Upper lobe of left lung (tissue), 6 donors: ENCODE measurements at places on chromosomes 13 and 19.

GRCh38 chr19:28542394-28543243 lies 670.3 kb downstream of the UQCRFS1 start:
- DNase-seq, result no peak

GRCh38 chr13:48551329-48551728 lies 18.4 kb upstream of the RCBTB2 start:
- no peak for DNase-seq

- DNase-seq, result no peak
Observed at GRCh38 chr13:114211446-114212157, 23.1 kb upstream of the CDC16 start.

- no peak for DNase-seq
Observed at GRCh38 chr13:91078093-91078679, 269.3 kb upstream of the MIR17HG start.

GRCh38 chr13:43191546-43191945 lies 168.2 kb downstream of the DNAJC15 start:
- DNase-seq, result no peak

- DNase-seq, result no peak
Observed at GRCh38 chr19:3313199-3313575, 53.2 kb upstream of the NFIC start.

- DNase-seq, result peak; percentile 85
Observed at GRCh38 chr19:48489608-48490216, 20.5 kb downstream of the CYTH2 start.

DNA sequence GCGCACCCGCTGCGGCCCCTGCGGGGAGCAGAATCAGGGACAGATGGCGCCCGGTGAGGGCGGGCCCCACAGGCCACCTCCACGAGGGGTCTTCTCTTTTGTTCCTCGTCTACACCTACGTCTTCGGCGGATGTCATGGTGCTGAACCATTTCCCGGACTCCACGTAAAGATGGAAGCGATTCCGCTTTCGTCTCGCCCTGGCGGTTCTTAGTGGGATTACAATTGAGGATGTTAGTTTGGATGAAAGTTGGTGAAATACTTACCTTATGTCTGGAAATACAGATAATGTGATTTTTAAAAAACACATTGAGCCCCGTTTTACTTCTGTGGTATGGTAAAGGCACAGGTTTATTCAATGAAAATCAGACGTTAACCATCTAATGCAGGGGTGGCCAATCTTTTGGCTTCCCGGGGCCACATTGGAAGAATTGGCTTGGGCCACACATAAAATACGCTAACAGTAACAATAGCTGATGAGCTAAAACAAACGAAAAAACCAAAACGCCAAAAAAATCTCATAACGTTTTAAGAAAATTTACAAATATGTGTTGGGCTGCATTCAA lies 1.4 kb upstream of the ZMYM5 start:
- peak; percentile 73 for DNase-seq

DNA sequence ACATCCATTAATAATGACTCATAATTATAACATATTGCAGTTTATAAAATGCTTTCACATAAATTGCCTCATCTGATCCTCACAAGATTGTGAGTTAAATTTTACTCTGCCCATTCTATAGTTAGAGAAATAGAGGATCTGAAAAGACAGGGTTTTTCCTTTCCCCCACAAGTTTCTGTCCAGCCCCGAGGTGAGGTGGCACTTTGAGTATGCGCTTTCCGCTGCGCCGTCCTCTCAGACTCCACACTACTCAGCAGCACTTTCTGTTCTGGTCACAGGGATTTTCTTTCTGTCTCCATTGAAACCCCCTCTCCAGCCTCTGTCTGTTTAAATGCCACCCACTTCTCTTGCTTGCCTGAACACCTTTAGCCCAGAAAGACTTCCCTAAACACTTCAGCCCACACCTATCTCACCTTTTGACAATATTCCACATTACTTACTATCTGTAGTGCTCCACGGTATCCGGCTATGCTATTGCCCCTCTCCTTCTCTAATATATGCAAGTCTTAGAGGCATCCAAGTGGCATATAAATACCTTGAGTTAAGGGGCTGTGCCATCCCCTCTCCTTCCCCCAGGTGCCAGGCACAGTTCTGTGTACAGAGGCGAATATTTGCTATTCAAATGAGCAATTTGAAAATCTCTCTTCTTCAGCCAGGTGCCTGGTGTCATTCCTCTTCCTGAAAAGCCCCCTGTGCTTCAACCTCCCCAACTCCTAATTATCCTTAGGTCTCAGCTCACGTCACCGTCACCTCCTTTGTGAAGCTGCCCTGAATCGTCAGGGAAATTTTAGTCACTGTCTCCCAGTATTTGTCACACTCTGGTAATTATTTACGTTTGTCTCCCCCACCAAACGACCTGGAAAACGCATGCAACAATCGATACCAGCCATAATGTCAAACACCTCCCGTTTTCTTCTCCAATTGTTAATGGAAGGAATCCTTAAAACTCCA lies 268.7 kb downstream of the NHLRC3 start:
- no peak for DNase-seq

GRCh38 chr13:44283600-44283999 lies 90.0 kb upstream of the SERP2 start:
- no peak for DNase-seq

GRCh38 chr19:38736413-38737280 lies 7.6 kb downstream of the CAPN12 start:
- DNase-seq, result peak; percentile 89

DNA sequence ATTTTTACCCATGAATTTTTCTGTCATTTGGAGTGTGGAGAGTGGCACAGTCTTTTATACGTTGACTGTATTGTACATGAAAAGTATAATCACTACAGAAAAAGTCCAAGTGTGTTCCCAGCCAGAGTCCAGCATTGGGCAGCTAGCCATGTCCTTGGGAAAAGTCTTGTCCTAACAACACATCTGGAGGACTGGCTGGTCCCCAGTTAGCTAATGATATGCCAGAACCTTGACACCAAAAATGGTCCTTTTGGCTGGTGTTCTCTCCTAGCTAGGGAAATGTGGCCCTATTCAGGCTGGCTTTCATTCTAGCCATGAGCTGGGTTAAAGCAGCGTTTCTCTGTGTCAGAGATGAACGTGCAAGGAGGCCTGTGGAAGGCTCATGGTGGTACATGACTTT lies 98.9 kb downstream of the ESD start:
- no peak for DNase-seq

- no peak for DNase-seq
Observed at GRCh38 chr13:23330356-23330755, 103.1 kb downstream of the SACS start.

DNA sequence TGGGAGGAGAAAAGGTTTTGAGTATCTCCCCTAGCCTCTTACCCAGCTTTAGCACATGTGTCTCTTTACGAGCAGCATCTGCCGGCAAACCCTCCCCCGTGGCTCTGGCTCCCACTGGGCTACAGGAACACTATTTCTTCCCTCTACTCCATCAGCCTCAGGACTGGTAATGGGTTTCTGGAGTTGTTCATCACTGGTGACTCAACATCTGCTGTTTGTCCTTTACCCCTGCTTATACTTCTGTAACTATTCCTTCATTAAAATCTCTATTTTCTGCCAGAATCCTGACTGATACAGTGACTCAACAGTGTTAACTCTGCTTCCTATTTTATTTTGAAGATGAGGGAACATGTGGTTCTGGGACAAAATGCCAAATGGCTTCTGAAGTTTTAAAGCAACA lies 437.3 kb upstream of the HTR2A start:
- no peak for DNase-seq

DNA sequence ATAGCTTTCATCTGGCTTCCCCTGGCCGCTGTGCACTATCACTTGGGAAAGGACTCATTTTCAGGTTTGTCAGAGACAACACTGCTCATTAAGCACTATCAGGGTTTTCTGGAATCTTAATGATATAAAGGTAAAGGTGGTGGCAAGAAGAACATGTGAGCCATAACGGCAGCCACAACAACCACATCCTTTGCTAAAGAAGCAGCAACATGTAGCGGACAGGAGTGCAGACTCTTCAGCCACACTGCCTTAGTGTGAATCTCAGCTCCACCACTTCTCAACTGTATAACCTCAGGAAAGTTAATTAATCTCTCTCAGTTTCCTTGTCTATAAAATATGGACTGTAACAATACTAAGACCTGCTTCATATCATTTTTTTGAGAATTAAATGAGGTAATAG lies 24.1 kb upstream of the MIR17HG start:
- no peak for DNase-seq

DNA sequence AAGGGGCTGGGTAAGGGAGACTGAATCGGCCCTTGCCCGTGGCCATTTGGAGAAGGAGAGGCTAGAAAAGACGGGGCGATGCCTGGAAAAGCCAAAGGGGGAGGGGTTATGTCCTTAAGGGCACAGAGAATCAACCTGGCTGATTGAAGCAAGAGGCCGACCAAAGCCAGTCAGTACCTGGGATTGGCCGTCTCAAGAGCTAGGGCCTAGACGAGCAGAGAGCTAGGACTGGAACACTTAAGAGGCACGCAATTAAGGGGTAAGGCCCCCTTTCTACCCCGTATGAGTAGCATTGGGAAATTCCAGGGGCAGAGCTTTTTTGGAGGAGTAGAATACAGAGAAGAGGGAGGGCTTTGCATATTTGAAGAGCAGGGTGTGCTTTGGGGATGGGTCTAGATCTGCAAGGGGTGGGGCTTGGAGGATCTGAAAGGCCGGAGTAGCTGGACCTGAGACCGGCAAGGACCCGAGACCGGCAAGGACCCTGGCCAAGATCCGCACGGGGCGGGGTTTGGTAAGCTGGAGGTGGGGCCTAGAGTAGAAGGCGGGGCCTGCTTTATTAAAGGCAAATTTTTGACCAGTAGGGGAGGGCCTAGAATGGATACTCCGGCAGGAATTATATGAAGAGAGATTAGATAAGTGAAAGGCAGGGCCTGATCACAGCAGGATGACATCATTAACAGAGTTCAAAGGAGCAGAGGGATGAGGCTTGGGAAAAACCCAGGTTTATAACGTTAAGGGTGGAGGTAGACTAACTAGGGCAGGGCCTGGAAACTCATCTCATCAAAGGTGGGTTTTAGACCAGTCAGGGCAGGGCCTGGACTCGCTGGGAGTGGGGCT lies 10.7 kb upstream of the CACNG6 start:
- no peak for DNase-seq

GRCh38 chr19:51094696-51095279 lies 12.1 kb upstream of the KLK14 start:
- DNase-seq, result no peak

DNA sequence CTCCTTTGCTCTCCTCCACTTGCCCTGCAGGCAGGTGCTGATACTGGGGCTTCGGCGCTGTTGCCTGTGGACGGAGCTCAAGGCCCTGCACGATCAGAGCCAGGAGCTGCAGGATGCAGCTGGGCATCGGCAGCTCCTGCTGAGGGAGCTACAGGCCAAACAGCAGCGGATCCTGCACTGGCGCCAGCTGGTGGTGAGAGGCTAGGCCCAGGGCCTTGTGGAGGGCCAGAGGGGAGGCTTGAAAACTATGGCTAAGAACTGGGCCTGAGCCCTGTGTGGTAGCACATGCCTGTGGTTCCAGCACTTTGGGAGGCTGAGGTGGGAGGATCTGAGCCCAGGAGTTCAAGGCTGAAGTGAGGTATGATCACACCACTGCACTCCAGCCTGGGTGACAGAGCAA lies 6.3 kb downstream of the HAUS5 start:
- DNase-seq, result no peak

- no peak for DNase-seq
Observed at GRCh38 chr19:41995959-41996797, 2.1 kb upstream of the ATP1A3 start.

DNA sequence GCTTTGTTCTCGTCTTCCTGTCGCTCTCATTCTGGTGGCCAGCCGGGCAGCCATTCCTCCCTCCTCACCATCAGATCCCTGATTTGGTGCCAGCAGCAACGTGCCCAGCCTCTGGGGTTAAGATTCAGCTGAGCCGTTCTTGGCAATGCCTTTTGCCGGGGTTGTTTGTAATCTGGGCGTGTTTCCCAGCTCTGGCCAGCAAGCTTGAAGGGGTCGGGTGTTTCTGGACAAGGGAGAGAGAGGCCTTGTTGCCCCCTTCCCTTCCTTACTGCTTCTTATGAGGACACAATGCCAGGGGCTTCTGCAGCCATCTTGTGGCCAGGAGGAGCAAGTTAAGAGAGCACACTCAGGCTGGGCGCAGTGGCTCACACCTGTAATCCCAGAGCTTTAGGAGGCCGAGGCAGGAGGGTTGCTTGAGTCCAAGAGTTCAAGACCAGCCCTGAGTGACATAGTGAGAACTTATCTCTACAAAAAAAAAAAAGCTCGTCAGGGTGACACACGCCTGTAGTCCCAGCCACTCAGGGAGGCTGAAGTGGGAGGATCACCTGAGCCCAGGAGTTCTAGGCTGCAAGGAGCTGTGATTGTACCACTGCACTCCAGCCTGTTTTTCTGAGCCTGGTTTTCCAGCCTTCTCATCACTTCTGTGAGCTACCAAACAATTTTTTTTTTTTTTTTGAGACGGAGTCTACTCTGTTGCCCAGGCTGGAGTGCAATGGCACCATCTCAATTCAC lies 10.7 kb upstream of the CRTC1 start:
- no peak for DNase-seq

- DNase-seq, result no peak
Observed at GRCh38 chr13:44815623-44816022, 173.6 kb downstream of the NUFIP1 start.

GRCh38 chr13:27775943-27776342 lies 16.3 kb upstream of the GSX1 start:
- no peak for DNase-seq

GRCh38 chr13:98981369-98982080 lies 3.7 kb upstream of the DOCK9 start:
- no peak for DNase-seq

- no peak for DNase-seq
Observed at GRCh38 chr19:8641908-8642547, 11.6 kb downstream of the NFILZ start.

- no peak for DNase-seq
Observed at GRCh38 chr19:7860714-7861618, 13.2 kb downstream of the PRR36 start.

GRCh38 chr19:19615086-19615485 lies 3.4 kb downstream of the PBX4 start:
- DNase-seq, result no peak

- peak; percentile 84 for DNase-seq
Observed at GRCh38 chr13:110559429-110559943, 2.0 kb downstream of the RAB20 start.

DNA sequence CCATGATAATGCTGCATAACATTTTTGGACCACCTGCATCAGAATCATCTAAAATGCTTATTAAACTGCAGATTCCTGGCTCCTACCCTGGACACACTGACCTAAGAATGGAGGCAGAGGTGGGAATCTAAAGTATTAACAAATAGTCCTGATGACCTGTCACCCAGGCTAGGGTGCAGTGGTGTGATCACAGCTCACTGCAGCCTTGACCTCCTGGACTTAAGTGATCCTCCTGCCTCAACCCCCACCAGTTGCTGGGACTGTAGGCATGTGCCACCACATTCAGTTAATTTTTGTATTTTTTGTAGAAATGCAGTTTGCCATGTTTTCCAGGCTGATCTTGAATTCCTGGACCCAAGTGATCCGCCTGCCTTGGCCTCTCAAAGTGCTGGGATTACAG lies 43.3 kb downstream of the LMO7 start:
- DNase-seq, result no peak

- peak; percentile 68 for DNase-seq
Observed at GRCh38 chr19:35752746-35753350, 4.0 kb downstream of the HSPB6 start.

GRCh38 chr19:3479177-3479833 lies 1.0 kb downstream of the SMIM24 start:
- DNase-seq, result no peak
